GM20000 (cell line): ENCODE measurements at places on chromosomes 2 and 18.

- no peak for DNase-seq
Observed at GRCh38 chr2:62055724-62056336, 140.1 kb upstream of the B3GNT2 start.

DNA sequence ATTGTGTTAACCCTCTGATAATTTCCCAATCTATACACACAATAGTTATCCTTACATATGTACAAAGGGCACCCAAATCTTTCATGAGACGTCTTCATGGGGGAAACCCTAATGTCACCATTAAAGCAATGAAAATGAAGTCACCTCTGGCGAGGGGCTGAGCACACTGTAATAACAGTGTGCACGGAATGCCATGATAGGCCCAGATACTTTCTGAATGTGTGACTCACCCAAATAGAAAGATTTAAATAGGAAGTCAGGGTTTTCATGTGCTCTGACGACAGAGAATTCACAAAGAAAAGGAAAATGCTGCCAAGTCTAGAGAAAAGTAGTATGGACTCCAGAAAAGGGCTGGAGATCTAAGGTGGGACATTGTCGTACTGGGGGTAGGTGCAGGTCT is 128.3 kb downstream of the SATB2 start:
- DNase-seq = no peak

GRCh38 chr18:74734013-74734444 is 136.4 kb downstream of the ZNF407 start:
- DNase-seq = no peak

GRCh38 chr18:21660078-21660477 is 44.5 kb downstream of the ABHD3 start:
- no peak for DNase-seq

GRCh38 chr2:177076636-177077179 is 135.9 kb upstream of the HNRNPA3 start:
- DNase-seq = no peak

DNA sequence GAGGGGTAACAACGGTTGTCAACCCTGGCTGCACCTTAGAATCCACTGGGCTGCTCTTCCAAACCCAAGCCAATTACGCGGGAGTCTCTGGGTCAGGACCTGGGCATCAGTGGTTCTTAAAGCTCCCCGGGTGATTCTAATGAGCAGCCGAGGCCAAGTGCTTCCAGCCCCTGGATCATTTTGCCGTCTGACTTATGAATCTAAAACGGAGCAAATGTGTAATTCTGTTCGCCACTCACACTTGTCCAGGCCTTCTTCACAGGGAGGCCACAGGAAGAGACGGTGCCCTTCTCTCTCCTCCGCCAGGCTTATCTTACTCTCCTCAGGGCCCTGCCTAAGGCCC is 78.5 kb downstream of the MCFD2 start:
- DNase-seq = no peak

DNA sequence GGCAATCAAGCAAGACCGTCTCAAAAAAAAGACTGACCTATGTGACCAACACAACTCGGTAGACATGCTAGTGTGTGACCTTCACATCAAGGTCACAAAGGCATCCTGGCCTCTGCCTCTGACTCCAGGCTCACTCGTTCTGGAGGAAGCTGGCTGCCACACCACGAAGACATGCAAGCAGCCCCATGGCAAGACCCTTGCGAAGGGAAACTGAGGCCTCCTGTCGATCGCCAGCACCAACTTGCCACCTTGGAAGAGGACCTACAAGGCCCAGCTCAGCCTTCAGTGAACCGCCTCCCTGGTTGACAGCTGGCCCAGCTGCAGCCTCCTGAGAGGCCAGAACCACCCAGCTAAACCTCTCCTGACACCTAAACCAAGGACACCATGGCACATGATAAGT is 79.3 kb upstream of the ASAP2 start:
- DNase-seq = no peak

DNA sequence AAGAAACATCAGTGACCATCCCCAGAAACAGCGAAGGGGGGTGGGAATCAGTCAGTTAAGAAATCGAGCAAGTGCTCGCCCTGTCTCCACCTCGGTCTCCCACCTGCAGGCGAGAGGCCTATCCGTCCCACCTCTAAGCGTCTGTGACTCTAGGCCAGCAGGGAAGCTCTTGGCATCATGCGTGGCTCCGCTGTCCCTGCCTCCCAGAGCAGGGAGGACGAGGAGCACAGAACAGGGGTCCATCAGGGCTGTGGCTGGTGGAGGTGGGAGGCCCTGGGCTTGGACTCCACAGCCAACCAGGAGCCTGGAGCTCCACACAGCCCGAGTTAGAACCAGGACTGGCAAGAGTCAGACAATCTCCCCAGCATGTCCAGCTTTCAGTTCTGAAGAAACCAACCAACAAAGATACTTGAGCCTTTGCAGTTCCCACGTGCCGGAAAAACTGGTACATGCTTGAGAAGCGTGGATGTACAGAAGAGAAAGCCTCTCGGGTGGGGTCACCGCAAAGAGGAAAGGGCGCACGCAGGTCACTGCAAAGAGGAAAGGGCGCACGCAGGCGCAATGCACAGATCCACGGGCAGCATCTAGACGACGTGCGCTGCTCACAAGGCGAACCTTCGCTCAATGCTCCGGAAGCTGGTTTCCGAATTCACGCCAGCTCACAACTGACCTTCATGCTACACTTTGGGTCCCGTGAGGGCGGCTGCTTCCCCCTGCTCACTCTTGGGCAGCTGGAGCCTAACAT is 104.5 kb upstream of the ALKAL2 start:
- no peak for DNase-seq

DNA sequence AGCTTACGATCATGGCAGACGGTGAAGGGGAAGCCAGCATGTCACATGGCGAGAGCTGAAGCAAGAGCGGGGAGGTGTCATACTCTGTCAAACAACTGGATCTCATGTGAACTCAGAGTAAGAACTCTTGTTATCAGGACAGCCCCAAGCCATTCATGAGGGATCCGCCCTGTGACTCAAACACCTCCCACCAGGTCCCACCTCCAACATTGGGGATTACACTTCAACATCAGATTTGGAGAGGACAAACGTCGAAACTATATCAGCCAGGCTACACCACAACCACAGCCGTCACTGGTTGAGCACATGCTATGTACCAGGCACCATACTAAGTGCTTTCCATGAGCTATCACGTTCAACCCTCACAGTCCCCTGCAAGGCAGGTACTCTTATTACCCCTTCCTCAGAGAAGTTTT is 293.8 kb downstream of the PRKCE start:
- DNase-seq = no peak

- DNase-seq = no peak
Observed at GRCh38 chr2:126368758-126369157, 287.2 kb upstream of the GYPC start.
